ENCODE measurements at places on chromosomes 7 and 10.

DNA sequence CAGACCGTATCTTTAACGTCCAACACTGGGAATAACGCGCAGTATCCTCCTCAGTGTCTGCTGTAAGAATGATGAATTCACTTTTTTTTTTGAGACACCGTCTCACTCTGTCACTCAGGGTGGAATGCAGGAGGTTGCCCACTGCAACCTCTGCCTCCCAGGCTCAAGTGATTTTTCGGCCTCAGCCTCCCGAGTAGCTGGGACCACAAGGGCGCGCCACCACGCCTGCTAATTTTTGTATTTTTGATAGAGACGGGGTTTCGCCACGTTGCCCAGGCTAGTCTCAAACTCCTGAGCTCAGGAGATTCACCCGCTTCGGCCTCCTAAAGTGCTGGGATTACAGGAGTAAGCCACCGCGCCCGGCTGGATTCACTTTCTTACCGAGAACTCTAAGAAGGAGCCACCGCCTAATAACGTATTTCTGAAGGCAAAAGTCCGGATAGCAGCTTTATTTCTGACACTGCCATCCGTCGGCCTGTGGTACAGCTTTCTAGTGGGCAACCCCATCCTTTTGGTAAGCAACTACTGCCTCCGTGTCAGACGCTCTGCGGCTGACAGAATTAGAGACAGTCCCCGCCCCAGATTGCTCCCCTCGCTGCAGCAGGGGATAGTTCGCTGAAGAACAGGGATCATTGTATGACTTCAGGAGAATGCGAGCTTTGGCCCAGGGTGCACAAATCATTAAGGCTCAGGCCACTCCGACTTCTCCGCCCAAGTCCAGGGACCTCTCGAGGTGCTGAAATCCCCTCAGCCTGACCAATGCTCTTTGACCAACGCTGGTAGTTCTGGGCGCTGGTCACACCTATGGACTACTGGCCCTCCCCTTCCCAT lies 662 bp downstream of the POLR3A start:
- peak; percentile 60 for DNase-seq

- no peak for DNase-seq
Measured at GRCh38 chr10:84654671-84655070, 326.3 kb downstream of the CCSER2 start.

- DNase-seq: peak; percentile 79
Measured at GRCh38 chr10:71212318-71213126, at the start of gene UNC5B. Gene UNC5B (plus strand): TSS chr10:71212570. CDS start chr10:71212986, 416 bp downstream.

DNA sequence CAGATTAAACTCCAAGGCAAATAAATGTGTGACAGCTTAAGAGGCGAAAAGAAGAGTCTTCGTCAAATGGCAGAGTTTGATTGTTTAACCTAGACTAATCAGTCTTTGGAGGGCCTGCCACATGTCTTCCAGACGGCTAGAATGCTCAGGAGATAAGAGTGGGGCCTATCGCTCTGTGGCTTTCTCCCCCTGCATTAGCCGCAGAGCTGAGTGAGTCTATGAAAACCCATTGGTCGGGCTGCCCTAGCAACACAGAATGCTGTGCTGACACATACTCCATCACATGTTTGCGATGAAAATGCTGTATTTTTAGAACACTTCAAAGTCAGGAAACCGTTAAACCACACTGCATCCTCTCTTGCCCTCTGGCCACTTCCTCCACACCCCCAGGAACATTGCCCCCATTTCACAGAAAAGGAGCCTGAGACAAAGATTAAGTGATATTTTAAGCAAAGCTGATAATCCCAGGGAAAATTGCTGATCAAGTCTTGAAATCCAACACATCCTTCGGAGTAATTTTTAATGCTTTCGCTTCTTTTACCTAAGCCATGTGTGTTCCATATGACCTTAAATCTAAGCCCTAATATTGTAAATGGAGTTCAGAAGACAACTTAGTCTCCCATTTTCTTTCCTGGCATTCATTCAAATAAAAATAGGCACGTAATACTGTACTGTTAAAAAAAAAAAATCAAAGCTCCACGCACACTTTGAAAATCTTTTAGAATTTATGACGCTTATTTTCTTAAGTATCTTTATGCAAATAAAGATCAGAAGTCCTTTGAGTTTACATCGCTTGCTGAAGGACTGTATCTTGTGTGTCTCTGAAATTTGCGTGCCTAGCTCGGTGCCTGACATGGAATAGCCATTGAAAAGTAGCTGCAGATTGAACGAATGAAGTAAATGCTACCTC lies 161.2 kb downstream of the CELF2 start:
- DNase-seq: peak; percentile 24

GRCh38 chr7:15334536-15335263 lies 227.1 kb downstream of the AGMO start:
- DNase-seq: no peak

DNA sequence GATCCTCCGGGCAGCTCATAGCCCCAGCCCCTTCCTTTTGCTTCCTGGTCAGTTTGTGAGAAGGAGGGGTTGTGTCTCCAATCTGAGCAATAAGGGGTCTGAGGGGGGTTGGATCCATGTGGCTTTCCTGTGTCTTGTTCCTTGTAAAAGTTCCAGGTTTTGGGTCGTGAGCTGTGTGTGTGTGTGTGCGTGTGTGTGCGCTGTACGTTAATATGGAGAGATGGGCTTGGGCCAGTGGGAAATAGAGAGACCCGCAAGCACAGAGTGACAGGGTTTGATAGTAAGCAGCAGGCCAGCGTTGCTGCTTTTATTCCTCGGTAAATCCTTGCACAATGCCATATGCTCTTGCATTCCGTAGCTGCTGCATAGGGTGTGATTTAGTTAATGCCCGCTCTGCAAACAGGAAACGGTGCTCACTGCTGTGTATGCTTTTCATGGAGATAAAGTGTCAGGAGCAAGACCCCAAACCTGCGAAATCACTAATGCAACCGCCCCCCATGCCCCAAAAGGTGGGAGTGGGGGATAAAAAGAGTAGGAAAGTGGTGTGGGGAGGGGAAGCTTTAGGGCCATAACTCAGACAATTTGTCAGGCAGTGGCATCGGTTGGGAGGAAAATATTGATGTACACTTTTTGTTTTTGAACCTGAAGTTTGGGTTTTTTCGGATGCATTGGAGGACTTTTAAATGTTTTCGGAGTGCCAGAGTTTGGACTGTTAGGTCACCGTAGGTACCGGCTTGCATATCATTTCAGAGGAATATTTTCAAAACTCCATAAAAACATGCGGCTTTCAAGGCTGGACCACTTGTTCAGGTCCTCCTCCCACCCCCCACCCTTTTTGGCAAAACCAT lies 108.7 kb downstream of the TCF7L2 start:
- peak; percentile 92 for DNase-seq

DNA sequence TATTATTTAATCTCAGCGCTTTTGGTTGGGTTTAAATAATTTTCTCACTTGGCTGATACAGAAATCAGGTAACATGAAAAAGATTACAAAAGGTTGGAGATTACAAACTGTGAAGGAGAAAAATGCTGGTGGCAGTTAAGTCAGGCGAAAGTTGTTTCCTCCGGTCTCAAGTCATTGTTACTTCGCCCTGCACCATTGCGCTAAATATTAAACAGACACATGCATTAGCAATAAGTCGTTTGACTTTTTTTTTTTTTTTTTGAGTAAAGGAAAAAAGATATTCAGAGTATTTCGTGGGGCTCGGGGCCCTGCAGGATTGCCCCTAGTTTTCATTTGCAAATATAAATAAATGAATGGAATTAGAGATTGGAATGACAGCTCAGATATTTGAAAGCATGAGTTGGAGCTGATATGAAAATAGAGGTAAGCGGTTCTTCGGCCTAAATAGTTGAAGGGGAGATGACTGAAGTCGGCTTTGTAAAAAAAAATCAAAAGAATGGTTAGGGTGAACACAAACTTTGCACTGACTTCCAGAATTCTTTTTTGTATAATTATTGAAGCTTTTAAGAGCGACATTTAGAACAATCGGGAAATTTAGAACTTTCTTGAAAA lies 914 bp downstream of the SDHAF3 start:
- no peak for DNase-seq

- DNase-seq: no peak
Measured at GRCh38 chr10:121368347-121369025, 229.8 kb downstream of the FGFR2 start.

- DNase-seq: peak; percentile 75
Measured at GRCh38 chr10:125060826-125061556, 99.4 kb downstream of the CTBP2 start.

- peak; percentile 55 for DNase-seq
Measured at GRCh38 chr7:34759477-34760125, 101.6 kb downstream of the NPSR1 start.

- DNase-seq: no peak
Measured at GRCh38 chr10:28316696-28317095, 13.8 kb upstream of the MPP7 start.

- DNase-seq: no peak
Measured at GRCh38 chr10:83541046-83541445, 598.3 kb upstream of the GHITM start.

DNA sequence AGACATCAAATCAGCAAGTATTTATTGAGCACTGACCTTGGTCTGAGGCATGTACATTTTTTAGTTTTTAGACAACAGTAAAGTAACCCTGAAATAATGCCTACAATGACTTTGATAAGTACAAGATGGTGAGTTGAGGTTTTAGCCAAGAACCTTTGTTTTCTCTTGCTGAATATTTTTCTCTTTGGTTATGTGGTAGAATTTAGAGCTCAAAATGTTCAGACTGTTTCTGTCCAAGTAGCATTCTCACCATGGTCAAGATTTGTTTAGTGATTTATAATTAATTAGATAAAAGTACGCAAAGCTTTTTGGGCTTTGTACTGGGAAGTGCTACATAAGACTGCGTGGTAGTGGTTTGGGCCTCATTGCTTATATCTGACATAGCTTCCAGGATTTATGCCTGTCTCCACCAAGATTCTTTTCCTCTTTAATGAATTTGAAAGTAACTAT lies 102.4 kb downstream of the KAT6B start:
- peak; percentile 85 for DNase-seq

DNA sequence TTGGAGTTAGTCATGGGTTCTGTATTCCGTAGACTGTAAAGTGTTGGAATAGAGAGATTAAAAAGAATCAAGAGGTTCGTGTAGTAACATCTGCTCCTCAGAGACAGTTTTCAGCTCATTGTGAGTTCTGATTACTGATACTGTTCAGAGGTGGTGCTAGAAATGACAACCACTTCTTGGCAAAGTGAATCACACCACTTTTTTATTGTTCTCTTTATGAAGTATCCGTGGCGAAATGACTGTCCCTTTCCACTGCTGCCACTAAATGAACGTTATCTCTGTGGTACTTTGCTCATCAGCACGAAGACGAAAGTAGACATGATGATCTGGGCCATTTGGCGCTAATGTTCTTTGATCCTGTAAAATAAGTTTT lies 860 bp downstream of the RPP30 start:
- DNase-seq: no peak

GRCh38 chr10:546971-547590 lies 142.4 kb downstream of the DIP2C start:
- peak; percentile 31 for DNase-seq

GRCh38 chr10:124550293-124551034 lies 88.8 kb downstream of the LHPP start:
- DNase-seq: no peak

GRCh38 chr7:157925383-157925875 lies 588.6 kb downstream of the DNAJB6 start:
- DNase-seq: no peak

DNA sequence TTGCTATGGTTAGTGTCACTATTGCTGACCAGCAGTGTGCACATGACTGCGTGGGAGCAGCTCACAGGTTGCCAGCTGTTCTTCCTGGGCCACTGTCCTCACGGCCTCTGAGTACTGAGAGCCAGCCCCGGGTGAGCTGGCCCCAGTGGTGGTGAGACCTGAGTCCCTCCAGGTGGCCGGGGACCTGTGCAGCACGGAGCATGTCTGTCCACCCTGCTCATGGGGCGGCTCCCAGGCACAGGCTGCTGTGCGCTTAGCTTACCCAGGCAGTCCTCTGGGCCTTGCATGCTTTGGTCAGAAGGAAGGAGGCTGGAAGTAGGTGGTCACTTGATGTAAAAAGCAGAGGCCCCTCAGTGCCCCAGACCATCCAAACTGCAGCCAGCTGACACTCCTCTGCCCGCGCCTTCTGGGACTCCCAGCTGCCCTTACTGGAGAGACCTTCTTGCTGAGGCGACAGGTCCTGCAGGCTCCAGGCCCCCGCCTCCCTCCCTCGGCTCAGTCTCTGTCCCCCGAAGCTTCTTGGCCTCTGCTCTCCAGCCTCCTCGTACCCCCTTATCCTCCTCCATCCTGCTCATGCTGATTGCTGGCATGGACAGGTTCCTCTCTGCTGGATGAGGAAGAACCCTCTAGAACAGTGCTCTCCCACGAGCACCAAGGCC lies 30.9 kb upstream of the DPYSL4 start:
- no peak for DNase-seq

GRCh38 chr7:47944536-47945260 lies 3.6 kb downstream of the PKD1L1 start:
- DNase-seq: no peak

DNA sequence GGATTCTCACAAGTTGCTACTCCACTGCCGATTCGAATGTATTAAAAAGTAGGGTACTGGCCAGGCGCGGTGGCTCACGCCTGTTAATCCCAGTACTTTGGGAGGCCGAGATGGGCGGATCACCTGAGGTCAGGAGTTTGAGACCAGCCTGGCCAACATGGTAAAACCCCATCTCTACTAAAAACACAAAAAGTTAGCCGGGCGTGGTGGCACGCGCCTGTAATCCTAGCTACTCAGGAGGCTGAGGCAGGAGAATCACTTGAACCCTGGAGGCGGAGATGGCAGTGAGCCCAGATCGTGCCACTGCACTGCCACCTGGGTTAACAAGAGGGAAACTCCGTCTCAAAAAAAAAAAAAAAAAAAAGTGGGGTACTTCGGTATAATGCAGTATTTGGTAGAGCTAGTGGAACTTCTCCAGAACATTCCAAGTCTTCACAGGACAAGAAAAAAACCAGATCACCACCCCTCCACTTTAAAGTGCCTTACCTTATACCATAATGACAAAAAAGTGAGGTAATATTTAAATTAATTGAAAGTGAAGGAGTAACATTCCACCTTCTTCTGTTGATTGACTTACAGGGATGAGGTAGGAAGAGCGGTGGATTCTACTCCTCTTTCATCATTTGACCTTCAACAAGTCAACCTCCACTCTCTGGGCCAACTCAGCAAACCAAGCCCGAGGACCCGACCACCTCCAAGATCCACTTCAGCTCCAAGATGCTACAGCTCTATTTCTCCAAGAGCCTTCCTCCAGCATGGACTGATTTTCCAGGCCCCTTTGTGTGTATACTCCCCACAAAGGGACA lies 2.0 kb downstream of the BAZ1B start:
- peak; percentile 29 for DNase-seq

GRCh38 chr10:12825260-12825849 lies 176.2 kb downstream of the CCDC3 start:
- peak; percentile 22 for DNase-seq

GRCh38 chr10:75235375-75236177 lies at the start of gene COMTD1:
Gene COMTD1 (minus strand): TSS chr10:75235957. CDS start chr10:75235928, 29 bp downstream.
- peak; percentile 72 for DNase-seq

DNA sequence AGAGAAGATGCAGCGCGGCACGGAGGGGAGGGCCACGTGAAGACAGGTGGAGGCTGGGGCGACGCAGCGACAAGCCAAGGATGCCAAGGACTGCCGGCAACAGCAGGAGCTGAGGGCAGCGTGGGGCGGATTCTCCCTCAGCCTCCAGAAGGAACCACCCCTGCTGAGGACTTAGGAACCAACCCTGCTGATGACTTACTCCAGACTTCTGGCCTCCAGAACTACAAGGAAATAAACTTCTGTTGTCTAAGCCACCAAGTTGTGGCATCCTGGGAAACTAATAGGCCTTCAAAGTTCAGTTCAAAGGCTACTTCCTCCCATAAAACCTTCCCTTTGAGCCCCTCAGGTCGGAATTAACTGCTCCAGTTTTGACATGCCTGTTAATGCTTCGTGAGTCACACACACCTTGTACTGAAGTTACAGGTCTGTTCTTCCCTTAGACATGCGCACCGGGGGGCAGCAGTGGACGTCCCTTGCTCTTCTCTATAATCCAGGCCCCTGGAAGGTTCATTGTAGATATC lies 88.4 kb upstream of the RHEB start:
- no peak for DNase-seq
